ENCODE measurements at places on chromosomes 5 and 9.

DNA sequence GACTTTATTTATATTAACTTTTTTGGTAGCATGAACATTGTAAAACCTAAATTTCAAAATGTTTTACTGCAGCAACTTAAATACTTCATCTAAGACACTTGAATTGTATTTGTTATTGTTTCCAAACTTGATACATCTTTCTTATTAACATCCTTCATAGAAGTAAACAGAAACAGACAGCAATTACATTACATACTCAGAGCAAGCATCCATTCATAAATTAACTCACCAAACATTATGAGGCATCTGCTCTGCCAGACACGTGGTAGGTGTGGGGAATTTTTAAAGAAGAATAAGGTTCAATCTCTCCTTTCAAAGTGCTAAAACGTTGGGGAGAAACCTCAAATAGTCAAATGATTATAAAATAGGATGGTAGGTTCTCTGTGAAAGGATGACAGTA lies 130.8 kb downstream of the MUSK start:
- DNase-seq, result no peak

DNA sequence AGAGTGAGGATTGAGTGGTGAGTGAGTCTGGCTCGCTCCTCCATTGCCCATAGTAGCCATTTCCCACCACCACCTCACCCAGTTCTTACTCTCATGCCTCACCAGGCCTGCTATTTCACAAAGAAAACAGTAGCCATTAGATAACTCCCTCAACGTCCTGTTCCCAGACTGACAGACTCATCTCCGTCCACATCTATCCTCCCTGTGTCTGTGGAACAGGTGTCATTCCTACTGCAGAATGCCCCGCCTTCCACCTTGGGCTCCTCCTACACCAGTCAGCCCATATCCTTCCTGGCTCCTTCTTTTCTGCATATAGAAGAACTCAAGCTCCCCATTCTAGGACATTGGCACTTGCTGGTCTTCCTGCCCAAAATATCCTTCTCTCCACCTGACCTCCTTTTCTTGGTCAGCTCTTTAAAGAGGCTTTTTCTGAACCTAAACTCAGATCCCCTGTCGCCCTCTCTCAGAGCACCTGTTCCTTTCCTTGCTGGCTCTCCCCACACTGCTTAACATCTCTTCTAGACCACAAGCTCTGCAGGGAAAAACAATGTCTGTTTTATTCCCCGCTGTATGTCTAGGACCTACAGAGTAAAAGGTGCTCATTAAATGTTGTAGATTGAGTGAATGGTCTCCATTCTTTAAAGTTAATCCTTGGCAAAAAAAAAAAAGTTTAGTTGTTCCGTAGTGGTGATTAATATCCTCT lies 3.2 kb downstream of the TNFAIP8 start:
- DNase-seq, result no peak

- no peak for DNase-seq
Observed at GRCh38 chr5:6372251-6373080, 5.9 kb downstream of the MED10 start.

- DNase-seq, result no peak
Observed at GRCh38 chr5:67878933-67879332, 336.6 kb upstream of the PIK3R1 start.

- no peak for DNase-seq
Observed at GRCh38 chr9:89714321-89714720, 109.5 kb downstream of the GADD45G start.

DNA sequence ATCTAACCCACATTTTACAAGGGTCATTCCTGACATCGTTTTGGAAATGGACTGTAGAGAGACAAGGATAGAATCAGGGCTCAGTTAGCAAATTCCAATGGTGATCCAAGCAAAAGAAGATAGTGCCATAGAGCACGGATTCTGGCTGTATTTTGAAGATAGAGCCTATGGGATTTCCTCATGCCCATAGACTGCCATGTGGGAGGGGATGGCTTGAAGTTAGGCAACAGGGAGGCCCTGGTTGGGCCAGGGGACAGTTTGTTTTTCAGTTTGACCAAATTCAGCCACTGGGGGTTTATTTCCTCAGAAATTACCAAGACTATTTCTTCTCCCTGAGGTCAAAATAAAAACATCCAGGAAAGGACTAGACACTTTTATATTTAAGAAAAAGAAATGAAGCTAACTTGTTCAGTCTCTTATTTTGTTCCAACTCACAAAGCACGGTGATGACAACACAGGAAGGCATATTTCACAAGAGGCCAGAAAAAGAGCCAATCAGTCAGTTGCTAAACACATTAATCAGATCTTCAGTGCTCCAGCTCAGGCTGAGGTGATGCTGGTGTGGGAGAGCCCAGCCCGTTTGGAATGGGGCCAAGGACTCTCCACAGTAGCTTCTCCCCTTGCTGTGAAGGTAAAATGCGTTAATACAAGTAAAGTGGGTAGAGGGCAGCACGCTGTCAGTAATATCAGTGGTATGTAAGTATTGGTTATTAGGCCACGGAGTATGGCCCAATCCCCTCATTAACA lies 4.4 kb upstream of the DCTN4 start:
- peak; percentile 71 for DNase-seq

DNA sequence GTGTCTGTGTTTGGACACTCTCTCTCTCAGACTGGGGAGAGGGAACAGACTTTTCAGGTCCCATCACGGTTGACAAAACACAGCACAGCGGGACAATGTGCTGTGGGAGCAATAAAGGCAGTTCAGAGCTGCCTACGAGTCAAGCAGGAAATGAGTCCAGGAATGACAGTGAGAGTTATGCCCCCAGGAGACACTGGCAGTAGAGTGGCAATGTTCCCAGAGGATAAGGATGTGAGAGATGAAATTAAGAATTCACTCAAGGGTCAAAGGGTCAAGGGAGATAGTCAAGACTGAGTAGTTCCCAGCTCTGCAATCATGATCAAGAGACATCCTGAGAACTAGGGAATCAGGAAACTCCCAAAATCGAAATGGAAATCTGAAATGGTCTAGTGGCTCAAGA lies 156.1 kb downstream of the LURAP1L start:
- DNase-seq, result no peak

GRCh38 chr9:8492024-8492423 lies 692.4 kb upstream of the DMAC1 start:
- DNase-seq, result no peak

DNA sequence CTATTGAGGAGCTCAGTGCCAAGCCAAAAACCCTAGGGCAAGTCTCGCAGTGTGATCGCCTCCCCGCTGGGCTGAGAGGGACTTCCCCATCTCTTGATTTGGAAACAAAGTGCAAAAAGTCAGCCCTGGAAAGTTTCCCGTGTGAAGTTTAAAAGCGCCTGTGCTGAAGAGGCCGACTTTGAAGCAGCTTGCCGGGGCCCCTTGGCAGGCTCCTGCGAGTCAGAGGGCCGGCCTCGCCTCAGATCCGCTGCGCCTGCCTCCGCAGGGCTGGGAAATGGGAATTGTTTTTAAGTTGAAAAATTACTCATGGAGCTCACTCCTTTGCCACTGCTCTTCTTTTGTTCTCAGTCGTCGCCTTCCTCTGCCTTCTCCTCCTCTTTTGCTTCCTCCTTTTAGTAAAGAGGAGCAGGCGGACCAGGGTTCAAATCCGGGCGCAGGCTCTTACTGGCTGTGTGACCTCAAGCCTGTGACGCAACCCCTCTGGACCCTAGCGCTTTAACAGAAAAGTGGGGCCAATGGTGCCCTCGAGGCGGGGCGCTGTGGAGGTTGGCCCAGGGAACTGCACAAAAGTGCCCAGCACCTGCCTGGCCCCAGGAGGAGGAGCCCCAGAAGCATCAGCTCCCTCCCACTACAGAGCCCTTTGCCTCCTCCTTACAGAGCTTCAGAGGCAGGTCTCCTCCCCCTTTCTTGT lies 14.7 kb upstream of the LHX2 start:
- DNase-seq, result no peak

DNA sequence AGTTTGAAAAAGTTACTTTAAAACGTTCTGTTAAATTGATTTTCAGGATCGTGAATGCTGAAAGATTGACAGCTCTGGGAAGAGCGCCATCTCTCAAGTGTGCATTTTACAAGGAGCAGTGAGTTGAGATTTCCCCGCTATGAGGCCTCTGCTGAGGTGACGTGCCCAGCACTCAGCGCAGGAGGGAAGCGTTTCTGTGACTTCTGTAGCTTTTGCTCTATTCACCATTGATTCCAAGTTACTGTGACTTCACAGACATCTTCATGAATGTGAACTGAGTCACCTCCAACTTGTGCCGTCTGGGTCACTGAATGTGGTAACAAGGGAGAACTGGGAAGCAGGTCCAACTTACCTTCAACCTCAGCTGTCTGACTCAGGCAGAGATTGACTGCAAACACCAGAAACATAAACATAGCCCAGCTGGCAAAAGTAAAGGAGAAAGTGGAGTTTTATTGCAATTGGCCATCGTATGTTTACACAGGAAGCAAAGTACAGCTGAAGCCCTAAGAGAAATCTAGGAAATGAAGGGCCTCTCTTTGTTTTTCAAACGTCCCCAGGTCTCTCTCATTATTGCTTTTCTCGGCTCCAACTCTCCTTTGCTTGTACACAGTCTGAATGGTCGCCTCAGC lies 428.8 kb upstream of the CLINT1 start:
- no peak for DNase-seq

DNA sequence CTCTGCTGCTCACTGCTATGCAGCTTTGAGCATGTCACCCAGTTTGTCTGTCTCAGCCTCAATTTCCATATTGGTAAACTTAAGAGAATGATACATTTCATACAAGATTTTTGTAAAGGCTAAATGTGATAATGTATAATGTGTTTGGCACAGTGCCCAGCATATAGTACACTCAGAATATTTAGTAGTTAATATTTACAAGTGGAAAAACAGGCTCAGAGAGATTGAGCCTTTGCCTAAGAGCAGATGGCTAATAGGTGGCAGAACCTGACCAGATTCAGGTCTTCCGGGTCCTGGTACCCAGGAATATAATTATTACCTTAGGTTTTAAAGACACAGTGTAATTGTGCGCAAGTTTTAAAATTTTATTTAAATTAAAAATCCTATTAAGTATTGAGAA lies 46.8 kb upstream of the KIAA1958 start:
- DNase-seq, result no peak

GRCh38 chr9:113488490-113488889 lies 25.0 kb downstream of the RGS3 start:
- DNase-seq, result no peak

GRCh38 chr9:111034898-111035539 lies 3.3 kb downstream of the LPAR1 start:
- DNase-seq, result no peak

- DNase-seq, result no peak
Observed at GRCh38 chr9:123419091-123419490, 63.1 kb downstream of the CRB2 start.

DNA sequence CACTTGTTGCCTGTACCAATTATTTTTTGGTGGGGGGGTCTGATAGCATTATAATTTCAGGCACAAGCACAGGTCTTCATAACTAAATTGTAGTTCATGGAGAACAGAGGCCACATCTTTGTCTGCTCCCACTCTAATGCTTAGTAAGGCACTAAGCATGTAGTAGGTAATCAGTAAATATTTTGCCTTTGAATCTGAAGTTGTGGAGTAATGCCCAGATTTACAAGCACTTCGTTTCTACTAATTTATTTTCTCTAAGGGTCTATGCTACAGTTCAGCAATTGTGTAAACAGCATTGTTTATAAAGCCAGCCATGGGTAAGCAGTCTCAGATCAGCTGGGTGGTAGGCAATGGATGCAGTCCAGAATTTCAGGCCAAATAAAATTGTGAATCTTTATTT lies 78.6 kb downstream of the GRIA1 start:
- no peak for DNase-seq

GRCh38 chr5:14396066-14396465 lies 185.5 kb upstream of the OTULINL start:
- DNase-seq, result no peak

DNA sequence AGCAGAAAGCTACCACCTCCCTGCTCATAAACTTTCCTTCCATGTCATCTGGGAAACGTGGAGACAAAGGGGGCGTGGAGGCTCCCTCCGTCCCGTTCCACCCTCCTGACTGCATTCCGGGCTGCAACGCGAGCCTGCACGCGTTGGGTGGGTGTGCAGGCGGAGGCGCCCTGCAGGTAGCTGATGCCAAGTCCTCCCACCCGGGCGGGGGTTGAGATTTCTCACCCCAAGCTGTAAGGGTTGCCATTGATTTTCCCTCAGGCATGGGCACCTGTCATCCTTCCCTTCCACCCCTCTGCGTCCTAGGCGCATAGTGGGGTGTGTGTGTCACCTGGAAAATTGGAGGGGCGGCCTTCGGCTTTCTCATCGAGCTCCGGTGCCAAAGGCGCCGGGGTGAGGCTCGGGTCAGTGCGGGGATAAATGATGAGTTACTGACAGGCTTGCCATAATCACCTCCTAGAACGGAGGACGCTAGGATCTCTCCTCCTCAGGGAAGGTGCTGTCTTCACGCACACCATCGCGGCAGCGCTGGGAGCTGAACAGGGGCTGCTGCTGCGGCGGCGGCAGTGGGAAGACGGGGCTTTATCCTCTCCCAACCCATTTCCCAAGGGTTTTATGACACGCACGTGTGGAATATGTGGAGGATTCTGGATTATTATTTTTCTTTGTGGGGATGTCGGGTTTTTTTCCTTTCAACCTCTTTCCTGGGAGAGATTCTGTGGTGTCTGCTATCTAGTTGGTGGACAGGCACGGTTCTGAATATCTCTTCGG lies 973 bp downstream of the PLPPR1 start:
- DNase-seq, result no peak

- DNase-seq, result no peak
Observed at GRCh38 chr5:181212080-181212479, 7.1 kb upstream of the TRIM7 start.

Measured in ovary (tissue), 10 donors.